ENCODE measurements at places on chromosomes 6 and 20. TPM values are rescaled to one million over a fixed set of nuclear protein-coding genes. Genes with fewer than 3 reads are reported as not detected.

DNA sequence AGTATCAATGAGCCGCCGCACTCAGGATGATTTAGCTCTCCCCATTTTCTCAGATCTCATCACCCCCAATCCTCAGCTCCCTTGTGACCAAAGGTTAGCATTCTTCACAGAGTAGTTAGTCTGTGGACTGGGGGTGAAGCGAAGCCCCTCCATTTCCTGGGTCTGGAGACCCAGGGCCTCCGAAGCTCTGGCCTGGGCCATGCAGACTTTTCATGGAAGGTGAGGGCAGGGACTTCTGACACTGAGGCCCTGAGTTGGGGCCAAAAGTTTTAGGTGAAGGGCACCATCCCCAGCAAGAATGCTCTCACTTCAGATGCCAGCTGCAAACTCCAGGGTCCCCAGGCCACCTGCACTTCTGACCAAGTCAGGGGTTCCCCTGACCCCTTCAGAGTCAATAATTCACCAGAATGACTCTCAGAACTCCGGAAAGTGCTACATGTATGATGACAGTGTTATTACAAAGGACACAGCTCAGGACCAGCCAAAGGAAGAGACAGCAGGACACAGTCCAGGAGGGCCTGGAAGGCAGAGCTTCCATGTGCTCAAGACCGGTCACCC, 65.7 kb upstream of the DUSP22 start:
- no peak for DNase-seq

- DNase-seq: no peak
These were observed 4.5 kb upstream of the CPNE1 start for GRCh38 chr20:35669221-35669620.

DNA sequence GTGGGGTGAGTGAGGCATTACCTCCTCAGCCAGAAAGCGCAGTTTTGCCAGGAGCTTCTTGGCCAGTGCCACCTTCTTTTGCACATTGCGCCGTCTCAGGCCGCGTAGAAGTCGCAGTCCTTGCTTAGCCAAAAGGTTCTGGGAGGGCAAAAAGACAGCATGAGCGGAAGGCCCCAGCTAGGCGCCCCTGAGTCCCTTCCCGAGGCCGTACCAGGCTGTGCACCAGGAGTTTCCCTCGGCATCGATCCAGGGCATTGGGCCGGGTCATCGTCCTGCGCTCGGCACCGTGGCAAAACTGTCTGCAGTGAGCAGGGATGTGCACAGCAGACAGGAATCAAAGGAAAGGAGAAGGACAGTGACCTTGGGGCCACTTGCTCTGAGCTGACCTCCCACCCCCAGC, 20.2 kb upstream of the SPAG4 start:
- DNase-seq: no peak

The CYP39A1 gene
- 38.2 TPM for total RNA-seq

- no peak for DNase-seq
These were observed 9.9 kb downstream of the CCDC167 start for GRCh38 chr6:37489697-37490336.

The FOXO3 gene
- total RNA-seq: 176 TPM

DNA sequence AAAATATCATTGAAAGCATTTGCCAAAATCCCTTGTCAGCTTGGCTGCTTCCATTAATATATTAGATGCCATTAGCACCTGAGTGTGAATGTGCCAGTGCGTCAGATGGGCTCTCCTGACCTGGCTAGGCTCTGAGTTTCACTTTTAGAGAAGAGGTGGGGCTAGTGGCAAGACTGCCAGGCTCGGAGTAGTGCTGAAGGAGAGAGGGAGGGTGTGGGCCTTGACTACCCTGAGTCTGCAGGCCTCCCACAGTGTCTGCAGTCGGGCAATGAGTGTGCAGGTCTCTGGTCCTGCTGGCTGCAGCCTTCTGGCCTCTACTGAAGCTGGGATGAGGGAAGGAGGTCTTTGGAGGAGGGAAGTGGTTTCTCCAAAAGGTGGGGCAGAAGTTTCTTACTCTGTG, 34.6 kb upstream of the PNPLA1 start:
- no peak for DNase-seq

GRCh38 chr6:27582928-27583725, 110.2 kb upstream of the ZNF184 start:
- DNase-seq: no peak

The SLC35F1 gene
- total RNA-seq: 0.30 TPM

The PCK1 gene
- total RNA-seq: 0.12 TPM
